ENCODE measurements at places on chromosomes 16 and 17. TPM values are rescaled to one million over a fixed set of nuclear protein-coding genes. Genes with fewer than 3 reads are reported as not detected.

DNA sequence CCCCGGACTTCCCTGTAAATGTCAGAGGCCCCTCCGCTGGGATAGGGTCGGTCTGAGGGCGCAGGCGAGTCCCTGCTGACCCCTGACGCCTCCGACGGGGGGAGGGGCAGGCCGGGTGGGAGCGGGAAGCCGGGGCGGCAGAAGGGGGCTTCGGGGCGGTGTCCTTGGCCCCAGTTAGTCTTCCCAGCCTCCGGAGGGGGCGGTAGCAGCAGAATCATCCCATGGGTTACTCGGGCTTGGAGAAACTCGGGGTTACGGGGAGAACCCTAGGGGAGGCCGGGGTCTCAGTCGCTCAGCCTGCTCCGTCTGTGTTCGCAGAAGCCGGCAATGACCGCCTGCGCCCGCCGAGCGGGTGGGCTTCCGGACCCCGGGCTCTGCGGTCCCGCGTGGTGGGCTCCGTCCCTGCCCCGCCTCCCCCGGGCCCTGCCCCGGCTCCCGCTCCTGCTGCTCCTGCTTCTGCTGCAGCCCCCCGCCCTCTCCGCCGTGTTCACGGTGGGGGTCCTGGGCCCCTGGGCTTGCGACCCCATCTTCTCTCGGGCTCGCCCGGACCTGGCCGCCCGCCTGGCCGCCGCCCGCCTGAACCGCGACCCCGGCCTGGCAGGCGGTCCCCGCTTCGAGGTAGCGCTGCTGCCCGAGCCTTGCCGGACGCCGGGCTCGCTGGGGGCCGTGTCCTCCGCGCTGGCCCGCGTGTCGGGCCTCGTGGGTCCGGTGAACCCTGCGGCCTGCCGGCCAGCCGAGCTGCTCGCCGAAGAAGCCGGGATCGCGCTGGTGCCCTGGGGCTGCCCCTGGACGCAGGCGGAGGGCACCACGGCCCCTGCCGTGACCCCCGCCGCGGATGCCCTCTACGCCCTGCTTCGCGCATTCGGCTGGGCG lies 542 bp downstream of the GUCY2D start:
- H3K27ac ChIP-seq = no peak overlapping the region
- no peak overlapping the region for H3K4me3 ChIP-seq
- no peaks in the 10 kb centered on the region for H3K36me3 ChIP-seq
- DNase-seq = no peak

- H3K27me3 ChIP-seq = no peaks in the 10 kb centered on the region
- no peaks in the 10 kb centered on the region for H3K4me1 ChIP-seq
- H3K4me3 ChIP-seq = no peak overlapping the region
- no peak overlapping the region for H3K27ac ChIP-seq
- peaks cover 29% of the 10 kb centered on the region for H3K36me3 ChIP-seq
Observed at GRCh38 chr16:18829251-18829650, 27.9 kb upstream of the ARL6IP1 start.

The IL21R gene
- total RNA-seq = 0.22 TPM

DNA sequence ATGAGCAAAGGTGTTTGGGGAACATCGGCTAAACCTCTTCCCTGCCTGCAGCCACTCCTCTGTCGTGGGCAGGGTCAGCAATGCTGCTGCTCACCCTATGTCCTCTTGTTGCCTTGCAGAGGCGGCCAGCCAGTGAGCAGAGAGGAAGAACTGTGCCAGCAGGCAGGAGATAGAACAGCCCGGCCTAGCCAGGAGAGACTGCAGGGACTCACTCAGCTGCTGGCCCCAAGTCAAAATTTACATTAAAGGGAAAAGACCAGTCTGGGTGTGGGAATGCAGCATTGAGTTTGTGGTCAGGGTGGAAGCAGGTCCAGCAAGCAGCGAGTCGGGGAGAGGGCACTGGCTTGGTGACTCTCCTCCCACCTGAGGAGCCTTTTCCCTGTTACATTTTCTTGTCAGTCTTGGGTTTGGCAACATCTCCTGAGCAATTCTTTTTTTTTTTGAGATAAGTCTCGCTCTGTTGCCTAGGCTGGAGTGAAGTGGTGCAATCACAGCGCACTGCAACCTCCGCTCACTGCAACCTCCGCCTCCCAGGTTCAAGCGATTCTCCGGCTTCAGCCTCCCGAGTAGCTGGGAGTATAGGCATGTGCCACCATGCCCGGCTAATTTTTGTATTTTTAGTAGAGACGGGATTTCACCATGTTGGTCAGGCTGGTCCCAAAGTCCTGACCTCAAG lies 22.7 kb downstream of the LIG3 start:
- H3K27me3 ChIP-seq = no peaks in the 10 kb centered on the region
- DNase-seq = no peak
- peaks cover 4% of the 10 kb centered on the region for H3K4me1 ChIP-seq

The PPL gene
- 36.8 TPM for total RNA-seq

- DNase-seq = no peak
- H3K4me1 ChIP-seq = peaks cover 38% of the 10 kb centered on the region
- peaks cover 12% of the 10 kb centered on the region for H3K27me3 ChIP-seq
- H3K4me3 ChIP-seq = no peak overlapping the region
- no peaks in the 10 kb centered on the region for H3K36me3 ChIP-seq
- H3K27ac ChIP-seq = no peak overlapping the region
Observed at GRCh38 chr16:55911616-55912015, 36.4 kb upstream of the CES5A start.

DNA sequence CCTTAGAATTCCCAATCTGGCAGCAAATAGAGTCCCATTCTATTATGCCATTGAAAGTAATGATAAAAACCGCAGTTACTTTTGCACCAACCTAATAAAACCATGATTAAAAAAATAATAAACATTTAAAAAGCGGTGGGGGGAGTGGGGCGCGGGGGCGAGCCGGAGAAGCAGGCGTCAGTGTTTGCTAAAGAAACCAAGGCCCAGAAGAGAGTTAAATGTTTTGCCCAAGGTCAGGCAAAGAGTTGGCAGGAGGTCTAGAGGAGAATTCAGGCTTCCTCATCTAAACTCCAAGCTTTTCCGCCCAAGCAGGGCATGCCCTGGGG lies 9.7 kb upstream of the PRSS22 start:
- H3K27me3 ChIP-seq = peaks cover 53% of the 10 kb centered on the region
- peak overlapping the region; percentile 79 for H3K4me3 ChIP-seq
- no peaks in the 10 kb centered on the region for H3K36me3 ChIP-seq
- H3K4me1 ChIP-seq = peaks cover 6% of the 10 kb centered on the region

GRCh38 chr16:10876315-10876714 lies 687 bp upstream of the CIITA start:
- H3K36me3 ChIP-seq = no peaks in the 10 kb centered on the region
- H3K27me3 ChIP-seq = peaks cover 76% of the 10 kb centered on the region
- H3K27ac ChIP-seq = no peak overlapping the region
- no peaks in the 10 kb centered on the region for H3K4me1 ChIP-seq
- H3K4me3 ChIP-seq = no peak overlapping the region
- no peak for DNase-seq

The KRT36 gene
- total RNA-seq = not detected

The RRN3 gene
- total RNA-seq = 32.9 TPM

DNA sequence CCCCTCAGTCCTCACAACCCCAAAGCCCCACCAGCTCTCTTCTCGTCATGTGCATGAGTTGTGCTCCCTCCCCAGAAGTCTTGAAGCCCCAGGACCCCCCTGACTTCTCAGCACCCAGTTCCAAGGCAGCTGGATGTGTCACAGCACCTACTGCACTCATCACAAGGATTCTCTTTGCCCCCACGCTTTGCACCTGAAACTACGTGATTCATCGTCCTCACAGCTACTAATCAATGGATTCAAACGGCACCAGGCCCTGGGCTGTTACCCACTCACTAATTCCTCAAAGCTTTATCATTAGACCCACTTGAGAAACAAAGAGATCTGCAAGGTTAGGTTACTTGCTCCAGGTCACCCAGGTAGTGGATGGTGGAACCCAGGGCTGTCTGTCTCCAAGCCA lies 45.1 kb upstream of the NDRG4 start:
- H3K27ac ChIP-seq = no peak overlapping the region
- no peak for DNase-seq
- H3K27me3 ChIP-seq = peaks cover 17% of the 10 kb centered on the region
- no peaks in the 10 kb centered on the region for H3K36me3 ChIP-seq

- H3K36me3 ChIP-seq = no peaks in the 10 kb centered on the region
- no peak overlapping the region for H3K4me3 ChIP-seq
- H3K27me3 ChIP-seq = no peaks in the 10 kb centered on the region
- DNase-seq = no peak
- no peak overlapping the region for H3K27ac ChIP-seq
Observed at GRCh38 chr17:3552916-3553315, 4.7 kb downstream of the TRPV3 start.

- H3K27ac ChIP-seq = no peak overlapping the region
- peaks cover 7% of the 10 kb centered on the region for H3K27me3 ChIP-seq
Observed at GRCh38 chr17:9811537-9811936, 10.3 kb downstream of the GSG1L2 start.

DNA sequence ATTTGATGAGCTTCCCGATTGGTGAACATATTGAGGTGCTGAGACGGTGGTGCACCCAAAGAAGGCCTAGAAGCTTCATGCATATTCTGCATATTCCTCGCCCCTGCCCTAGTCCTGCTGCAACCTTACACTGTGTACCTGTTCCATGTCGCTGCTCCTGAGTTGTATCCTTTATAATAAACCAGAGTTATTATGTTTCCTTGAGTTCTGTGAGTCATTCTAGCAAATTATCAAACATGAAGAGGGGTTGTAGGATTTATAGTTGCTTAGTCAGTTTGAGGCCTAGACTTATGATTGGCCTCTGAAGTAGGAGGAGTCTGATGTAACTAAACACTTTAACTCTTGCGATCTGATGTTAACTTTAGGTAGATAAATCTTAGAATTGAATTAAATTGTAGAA lies 436.8 kb downstream of the CA10 start:
- DNase-seq = no peak
- H3K4me1 ChIP-seq = no peaks in the 10 kb centered on the region
- H3K4me3 ChIP-seq = no peak overlapping the region
- H3K36me3 ChIP-seq = no peaks in the 10 kb centered on the region

All from mesothelial cell of epicardium (in vitro differentiated cells).